ENCODE measurements at places on chromosomes 16 and 17.
A peak's percentile ranks its signal among the peaks of the same experiment; 100 is the strongest.

DNA sequence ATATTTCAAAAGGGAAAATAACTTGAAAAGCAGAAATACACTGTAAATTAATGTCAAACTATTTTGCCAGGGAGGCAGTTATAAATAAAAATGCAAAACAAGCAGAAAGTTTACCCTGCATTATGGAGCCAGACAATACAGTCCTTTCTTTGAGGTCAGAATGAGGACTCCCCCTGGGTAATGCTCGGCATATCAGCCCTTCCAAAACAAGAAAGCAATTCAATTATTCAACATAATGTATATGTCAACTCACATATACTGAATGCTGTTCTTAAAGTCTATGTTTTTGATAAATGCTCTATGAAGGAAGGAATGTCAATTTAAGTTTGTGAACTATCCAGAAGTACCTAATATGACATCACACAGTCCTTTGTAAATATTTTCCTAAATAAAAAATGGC lies 72.4 kb downstream of the TTC19 start:
- DNase-seq: no peak

- peak; percentile 31 for DNase-seq
Measured at GRCh38 chr17:67359960-67360791, 6.2 kb downstream of the PSMD12 start.

DNA sequence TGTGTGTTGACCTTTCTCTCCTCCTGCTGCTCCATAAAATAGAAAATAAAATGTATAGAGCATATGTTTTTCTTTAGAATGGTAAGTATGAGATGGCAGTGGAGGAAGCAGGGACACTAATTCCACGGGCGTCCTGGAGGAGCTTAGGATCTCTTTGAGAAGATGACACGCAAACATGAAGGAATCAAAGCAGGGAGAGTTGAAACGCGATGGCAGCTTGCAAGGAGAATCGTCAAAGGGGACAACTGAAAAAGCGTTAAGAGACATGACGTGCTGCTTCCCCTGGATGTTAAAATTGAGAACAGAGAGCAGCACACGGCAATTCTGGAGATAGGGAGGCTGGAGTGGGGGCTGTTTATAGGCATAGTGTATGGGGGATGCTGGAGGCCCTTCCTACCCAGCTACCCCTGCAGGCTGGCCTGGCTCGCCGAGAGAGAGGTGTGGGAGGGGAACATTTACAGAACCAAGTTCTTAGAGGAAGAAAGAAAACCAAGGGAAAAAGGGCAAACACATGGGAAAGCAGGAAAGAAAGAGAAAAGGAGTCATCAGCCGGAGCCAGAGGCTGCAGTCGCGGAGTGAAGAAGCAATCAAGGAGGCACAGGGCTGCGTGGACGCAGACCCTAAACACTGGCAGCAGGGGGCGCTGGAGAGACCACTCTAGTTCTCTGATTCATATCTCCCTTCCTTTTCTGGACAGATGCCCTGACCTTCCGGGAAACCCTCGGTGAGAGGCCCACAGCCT lies 55.8 kb downstream of the MYH13 start:
- peak; percentile 68 for DNase-seq

DNA sequence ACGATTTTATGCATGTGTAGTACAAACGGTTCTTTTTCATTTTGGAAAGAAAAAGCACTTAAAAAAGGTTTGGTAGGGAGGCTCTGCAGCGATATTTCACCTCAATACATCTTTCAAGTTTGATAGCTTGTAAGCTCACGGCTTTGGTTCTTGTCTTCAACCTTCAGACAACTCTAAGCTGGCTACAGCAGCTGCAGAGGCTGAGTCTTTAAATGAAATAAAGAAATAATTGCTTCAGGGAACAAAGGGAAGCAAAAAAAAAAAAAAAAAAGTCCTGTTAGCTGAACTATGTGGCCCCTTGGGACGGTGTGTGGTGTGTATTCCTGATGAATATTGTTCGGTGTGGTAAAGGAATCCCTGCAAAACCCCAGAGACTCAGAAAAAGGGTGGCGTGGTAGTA lies 265.1 kb downstream of the NTN1 start:
- no peak for DNase-seq

GRCh38 chr16:79850348-79850747 lies 249.8 kb upstream of the MAF start:
- DNase-seq: no peak

- DNase-seq: no peak
Measured at GRCh38 chr16:17773698-17774101, 302.9 kb upstream of the XYLT1 start.

GRCh38 chr17:42333053-42333452 lies 44.8 kb downstream of the STAT5A start:
- no peak for DNase-seq

- peak; percentile 90 for DNase-seq
Measured at GRCh38 chr16:21611198-21611555, 11.8 kb downstream of the METTL9 start.

DNA sequence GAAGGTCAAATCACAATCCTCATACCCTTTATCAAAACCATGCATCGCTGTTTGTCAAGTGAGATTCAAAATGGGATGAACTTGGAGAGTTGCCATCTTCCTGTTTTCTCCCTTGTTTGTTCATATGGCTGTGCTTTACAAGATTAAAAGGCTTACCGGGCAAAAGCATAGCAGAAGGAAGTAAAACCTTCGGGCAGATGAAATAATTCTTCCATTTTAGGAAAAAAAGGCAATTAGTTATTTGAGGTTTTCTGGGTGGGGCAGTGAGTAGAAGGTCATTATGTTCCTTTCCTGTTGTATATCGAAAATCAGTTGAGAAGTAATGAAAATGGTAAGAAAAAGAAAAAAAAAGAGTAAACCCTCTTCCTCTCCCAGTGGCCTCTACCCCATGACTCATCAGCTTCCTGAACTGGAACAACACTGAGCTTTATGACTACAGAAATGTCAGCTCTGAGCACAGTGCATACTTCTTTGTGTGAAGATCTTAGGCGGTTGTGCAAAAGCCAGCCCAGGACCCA lies 369.2 kb downstream of the CDH13 start:
- peak; percentile 14 for DNase-seq

DNA sequence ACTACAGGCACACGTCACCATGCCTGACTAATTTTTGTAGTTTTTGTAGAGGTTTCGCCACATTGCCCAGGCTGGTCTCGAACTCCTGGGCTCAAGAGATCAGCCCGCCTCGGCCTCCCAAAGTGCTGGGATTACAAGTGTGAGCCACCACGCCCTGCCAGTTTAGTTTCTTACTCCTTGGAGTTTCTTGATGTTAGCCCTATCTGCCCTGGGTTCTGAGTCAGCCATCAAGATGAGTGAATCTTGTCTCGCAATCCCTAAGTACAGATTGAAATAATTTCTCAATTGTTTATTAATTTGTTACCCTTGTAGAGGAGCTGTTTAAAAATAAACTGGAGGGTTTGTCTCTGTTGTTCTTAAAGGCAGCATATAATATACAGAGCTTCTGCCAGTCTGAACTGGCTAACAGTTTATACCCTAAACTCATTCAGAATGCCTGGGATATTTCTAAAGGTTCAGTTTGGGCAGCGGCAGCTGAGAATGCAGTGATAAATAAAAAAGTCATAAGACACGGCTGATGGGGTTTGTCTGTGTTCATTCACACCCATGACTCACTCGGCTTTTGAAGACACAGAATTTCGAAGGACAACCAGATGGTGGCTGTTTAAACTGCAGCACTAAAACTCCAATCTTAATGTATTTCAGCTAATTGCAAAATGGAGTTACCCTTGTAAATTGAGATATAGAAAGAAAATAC lies 39.6 kb downstream of the GPRC5B start:
- no peak for DNase-seq

DNA sequence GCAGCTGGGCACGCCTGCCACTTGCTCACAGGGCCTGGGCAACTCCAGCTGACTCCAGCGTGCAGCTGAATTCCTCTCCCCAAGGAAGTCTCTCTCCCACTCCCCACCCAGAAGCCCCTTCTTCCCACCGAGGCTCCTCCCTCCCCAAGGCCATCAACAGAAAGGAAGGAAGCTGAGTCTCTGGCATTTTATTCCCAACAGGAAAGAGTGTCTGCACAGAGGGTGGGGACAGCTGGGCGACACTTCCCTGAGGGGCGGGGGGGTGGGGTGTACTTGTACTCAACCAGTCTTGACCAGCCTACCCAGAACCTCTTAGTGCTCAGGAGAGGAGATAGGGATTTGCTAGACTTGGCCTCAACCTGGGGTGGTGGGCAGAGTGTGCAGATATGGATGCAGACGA lies at the start of gene EXOC3L1:
Gene EXOC3L1 (minus strand): TSS at position 96 of the 400 bp plus-strand sequence. CDS start 460 bp downstream, outside the sequence.
- DNase-seq: no peak

DNA sequence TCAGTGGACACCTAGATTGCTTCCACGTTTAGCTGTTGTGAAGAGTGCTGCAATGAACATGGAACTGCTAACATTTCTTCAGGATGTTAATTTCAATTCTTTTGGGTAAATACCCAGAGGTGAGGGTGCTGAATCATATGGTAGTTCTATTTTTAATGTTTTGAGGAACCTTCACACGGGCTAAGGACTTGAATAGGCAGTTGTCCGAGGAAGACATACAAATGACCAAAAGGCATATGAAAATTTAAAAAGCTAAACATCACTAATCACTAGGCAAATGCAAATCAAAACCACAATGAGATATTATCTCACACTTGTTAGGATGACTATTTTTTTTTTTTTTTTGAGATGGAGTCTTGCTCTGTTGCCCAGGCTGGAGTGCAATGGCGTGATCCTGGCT lies 173.3 kb downstream of the PRKCB start:
- peak; percentile 22 for DNase-seq

DNA sequence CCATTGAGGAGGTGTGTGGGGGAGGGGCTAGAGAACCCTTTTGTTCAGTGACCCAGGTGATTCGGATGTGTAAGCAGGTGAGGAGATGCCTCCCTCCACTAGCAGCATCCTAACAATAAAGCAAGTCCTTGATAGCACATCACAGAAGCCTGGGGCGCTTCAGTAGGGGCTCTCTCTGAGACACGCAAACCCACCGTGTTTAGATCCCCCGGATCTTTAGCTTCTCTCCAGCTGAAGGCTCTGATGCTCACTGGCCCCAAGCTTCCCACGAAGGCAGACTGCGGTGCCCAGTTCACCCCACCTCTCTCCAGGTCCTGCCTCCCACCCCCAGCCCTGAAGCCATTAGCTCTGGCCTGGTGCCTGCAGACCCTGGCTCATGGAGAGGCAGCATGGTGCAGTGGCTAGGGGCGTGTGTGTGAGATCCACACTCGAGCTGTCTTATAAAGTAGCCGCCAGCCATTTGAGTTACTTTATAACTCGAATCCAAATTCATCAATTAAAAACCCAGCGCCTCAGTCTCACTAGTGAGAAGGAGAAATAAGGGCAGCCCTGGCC lies 204.7 kb upstream of the TNRC6C start:
- no peak for DNase-seq

GRCh38 chr16:75377729-75378386 lies 55.4 kb downstream of the CFDP1 start:
- DNase-seq: peak; percentile 79

DNA sequence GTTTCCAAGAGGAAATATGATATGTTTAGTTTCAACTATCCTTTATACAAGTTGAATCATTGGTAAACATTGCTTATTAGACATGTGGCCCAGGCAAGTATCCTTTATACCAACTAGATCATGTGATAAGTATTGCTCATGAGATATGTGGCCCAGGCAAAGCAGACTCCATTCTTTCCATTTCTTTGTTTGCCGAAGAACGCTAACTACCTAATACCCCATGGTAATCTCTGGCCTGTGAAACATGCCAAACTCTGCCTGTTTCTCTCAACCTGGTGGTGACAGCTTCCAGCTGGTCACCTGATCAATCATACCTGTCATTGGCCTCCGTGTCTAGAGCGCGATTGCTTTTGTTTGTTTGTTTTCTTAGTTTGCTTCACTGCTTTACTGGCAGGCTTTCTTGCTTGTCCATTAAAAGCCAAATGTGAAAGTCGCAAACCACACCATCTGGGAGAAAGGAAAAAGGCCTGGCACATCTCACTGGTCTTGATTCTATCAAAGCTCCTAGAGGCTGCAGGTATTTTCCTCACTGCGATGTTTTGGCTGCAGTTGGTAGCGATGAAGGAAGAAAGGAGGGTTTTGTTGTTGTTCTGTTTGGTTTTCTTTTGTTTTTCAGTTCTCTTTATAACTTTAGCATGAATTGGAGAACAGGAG lies 686.2 kb downstream of the KCNJ2 start:
- no peak for DNase-seq

DNA sequence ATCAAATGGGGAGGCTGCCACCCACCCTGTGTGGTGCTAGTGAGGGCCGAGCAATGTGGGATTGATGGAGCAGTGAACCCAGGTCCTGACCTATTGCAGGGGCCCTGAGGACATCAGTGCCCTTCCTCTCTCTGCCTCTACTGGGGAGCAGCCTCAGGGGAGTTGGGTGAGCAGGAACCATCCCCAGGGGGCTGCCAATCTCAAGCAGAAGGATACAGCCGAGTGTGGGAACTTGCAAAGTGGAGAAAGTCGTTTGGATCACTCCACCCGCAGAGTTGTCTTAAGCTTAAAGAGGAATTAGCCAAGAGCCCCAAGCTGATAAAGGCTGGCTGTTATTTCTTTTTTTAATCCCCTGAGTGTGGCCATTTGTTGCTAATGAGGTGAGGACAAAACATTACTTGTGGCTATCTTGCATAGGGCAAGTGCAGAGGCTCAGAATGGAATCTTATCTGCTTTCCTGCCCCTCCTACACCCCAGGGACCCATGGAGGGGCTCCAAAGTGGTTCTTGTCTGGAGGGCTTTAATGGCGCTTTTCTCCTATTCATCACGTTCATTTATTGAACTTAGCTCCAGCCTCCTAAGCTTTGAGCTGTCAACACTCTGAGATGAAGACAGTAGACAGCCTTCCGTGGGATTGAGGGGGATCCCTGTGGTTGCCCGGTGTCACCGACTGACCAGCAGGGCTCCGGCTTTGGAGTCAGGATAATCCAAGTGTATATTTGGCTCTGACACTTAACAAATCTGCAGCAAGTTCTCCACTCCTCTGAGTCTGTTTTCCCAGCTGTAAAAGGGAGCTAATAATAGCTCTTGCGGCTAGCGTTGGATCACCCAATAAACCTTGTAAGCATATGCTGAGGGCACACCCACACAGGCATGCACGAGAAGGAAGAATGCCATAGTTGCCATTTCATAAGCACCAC lies 45.1 kb downstream of the MYH11 start:
- DNase-seq: no peak

DNA sequence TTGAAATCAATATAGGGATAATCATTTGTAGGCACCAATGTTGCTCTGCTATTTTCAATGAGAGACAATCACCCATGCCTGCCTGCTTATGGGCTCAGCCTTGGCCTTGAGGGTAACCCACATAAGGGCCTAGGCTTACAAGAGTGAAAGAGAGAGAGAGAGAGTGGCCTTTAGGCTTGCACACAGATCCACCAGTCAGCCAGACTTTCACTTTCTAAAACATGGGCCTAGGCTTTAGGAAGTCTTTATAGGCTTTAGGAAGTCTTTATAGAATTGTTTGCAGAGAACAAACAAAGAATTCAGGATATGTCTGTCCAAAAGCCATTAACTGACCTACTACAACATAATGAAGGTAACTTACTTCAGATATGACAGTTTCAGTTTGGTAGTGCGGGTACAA lies 3.4 kb downstream of the ABCA9 start:
- no peak for DNase-seq

- no peak for DNase-seq
Measured at GRCh38 chr17:70804161-70804560, 634.8 kb downstream of the KCNJ2 start.
